ENCODE measurements at places on chromosomes 4 and X. TPM values are rescaled to one million over a fixed set of nuclear protein-coding genes. Genes with fewer than 3 reads are reported as not detected.

Gene FAT4
- total RNA-seq, result not detected

Gene MND1
- total RNA-seq, result 31.1 TPM

Gene CLDN22
- not detected for total RNA-seq

Gene SSX4B
- not detected for total RNA-seq

DNA sequence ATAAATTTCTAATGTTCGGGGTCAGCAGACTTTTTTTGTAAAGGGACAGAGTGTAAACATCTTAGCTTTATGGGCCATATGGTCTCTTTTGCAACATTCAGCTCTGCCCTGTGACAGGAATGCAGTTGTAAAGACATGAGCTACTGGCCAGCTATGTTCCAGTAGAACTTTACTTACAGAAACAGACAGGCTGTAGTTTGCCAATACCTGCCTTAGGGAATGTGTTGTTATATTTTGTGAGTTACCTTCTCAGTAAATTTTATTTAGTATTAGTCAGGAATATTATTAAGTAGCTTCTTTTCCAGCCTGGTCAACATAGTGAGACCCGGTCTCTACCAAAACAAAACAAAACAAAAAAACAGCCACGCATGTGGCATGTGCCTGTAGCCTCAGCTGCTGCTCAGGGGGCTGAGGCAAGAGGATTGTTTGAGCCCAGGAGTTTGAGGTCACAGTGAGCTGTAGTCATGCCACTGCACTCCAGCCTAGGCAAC lies 48.7 kb downstream of the HTT start:
- no peak for DNase-seq

GRCh38 chr4:1542516-1543320 lies 136.5 kb upstream of the NKX1-1 start:
- DNase-seq, result no peak

DNA sequence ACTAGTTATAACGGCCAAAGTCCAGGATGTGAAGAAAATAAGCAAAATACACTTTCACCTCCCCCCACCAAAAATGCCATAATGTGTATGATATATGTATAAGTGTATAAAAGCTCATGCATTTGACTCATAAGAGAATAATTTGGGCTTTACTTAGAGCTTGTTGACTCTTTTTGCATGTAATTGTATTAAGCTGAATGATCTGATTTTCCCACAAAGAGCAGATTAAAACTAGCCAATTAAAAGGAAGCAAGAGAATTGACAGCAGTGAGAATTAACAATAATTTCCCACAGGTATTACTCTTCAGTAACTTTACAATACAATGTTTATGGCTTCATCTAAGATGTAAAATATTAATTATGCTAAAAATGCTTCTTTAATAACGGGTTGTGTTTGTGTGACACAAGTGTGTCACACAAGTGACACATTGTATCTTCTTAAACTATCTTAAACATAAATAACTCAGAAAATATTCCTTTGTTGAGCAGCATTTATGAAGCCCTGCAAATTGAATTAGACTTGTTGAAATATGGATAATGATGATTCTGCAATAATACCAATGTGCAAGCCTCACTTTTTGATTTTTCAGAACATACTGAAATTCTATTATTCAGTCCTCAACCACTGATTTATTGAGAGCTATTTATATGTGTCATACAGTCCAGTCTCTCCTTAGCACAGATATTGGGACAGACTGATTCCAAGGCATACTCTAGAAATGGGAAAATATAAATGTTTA lies 134.5 kb downstream of the SLIT2 start:
- DNase-seq, result no peak

GRCh38 chrX:125954236-125954635 lies 211.9 kb downstream of the DCAF12L2 start:
- DNase-seq, result no peak

DNA sequence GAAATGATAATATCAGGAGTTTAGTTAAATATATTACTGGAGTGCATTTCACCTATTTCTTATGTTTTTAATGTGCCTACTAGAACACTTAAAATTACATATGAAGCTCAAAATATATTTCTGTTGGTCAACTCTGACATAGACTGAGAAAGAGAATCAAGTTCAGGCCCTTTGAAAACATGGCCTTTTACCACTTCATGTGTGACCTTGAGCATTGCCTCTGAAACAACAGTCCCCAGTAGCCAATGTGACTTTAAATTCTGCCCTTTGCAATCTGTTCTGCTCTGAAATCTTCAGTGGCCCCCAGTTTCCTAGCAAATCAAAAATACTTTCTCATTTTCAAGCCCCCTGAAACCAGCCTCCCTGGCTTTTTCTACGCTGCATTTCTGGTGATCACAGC lies 50.1 kb upstream of the TBC1D14 start:
- DNase-seq, result no peak

DNA sequence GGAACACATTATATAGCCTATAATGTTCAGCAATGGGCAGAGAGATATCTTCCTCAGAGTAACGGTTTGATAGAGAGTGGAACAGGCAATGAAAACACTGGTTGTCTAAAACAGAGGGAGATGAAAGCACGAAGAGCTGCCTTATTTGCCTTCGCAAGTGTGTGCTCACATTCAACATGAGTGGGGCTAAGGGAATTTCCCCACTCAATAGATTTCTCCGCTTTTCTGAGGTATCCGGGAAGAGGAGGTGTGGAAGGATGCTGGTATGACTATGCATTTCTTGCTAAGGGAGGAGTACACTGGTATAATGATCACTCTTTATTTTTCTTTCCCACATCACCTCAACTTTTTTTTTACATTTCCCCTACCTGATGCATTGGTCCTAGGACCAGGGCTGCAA lies 7.8 kb upstream of the GPR82 start:
- DNase-seq, result no peak

DNA sequence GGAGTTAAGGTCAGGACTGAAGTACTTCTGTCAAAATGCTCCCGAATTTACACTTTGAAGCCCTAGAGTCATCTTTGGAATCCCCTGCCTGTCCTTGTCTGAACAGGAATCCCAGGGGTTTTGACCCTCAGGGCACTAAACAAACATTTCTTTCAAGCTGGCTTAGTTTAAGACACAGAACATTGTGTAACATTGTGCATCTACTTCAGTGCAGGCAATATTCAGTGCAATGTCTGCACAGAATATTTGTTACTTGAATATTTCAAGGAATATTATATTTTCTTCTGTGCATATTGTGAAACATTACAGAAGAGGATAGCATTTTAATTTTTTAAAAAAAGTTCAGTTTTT lies 763.4 kb downstream of the PCDH18 start:
- DNase-seq, result no peak

GRCh38 chr4:100083289-100083688 lies 107.0 kb downstream of the DDIT4L start:
- DNase-seq, result no peak

- no peak for DNase-seq
Measured at GRCh38 chrX:129797251-129797906, 17.6 kb downstream of the SASH3 start.

- DNase-seq, result no peak
Measured at GRCh38 chr4:126354784-126355183, 1040.0 kb downstream of the FAT4 start.

DNA sequence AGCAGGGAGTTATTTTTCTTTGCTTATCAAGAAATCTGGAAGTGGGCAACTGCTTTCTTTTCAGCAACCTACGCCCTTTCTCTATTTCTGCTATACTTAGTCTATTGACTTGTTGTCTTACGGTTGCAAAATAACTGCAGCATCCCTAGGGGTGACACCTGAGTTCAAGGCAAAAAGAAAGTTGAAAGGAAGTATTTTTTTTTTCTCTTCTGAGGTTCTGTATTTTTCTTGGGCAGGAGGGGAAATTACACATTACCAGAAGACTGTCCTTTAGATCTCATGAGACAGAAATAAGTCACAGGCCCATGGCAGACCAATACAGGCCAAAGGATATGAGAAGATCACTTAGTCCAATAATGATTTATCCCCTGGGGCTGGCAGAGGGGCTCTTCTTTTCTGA lies 204.7 kb upstream of the CASK start:
- DNase-seq, result no peak

DNA sequence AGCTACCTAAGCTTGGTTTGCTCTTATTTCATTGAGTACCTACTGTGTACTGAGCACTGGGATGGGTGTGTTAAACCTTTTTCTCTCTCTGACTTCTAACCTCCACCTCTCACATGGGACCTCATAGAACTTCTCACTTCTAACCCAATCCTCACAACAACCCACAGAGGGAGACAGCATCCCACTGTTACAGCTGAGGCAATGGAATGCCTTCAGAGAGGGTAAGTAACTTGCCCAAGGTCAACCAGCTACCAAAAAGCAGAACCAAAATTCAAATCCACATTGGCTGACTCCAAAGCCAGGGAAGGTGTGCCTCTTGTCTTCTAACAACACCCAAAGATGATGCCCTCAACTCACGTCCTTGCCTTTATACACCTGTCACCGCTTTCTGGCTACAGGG lies 5.4 kb downstream of the SEL1L3 start:
- DNase-seq, result no peak

DNA sequence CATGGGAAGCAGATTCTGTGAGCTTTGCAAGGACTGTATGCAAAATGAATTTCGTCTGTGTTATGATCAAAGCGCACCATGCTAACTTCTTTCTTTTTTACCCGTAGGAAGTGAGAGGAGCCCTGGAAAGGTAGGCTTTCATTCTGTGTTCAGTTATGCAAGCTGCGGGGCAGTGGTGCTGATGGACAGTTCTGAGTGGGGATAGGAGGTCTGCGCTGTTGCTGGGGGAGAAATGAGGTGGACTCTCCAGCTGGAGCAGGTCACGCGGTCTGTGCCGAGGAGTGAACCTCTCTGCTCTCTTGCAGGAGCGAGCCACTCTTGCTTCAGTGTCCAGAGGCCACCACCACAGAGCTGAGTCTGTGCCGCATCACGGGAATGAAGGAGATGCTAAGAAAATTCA lies 4.5 kb downstream of the TRIML1 start:
- DNase-seq, result no peak

DNA sequence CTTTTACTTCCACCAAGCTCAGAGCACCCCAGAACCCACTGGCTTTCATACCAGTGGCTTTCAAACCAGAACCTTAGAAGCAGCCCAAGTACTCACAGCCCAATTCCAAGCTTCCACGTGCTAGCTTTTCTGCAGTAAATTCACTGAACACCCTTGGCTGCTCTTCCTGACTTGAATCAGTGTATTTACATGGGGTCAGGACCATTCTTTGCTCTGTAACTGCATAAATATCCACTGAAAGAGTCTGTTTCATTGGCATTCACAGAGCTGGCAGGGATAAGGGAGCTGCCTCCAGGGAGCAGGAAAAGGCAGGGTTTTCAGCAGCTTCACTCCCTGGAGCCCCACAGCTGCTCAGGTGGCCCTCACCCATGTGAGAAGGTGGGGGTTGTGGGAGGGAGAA lies 43.8 kb downstream of the RAI2 start:
- DNase-seq, result no peak

DNA sequence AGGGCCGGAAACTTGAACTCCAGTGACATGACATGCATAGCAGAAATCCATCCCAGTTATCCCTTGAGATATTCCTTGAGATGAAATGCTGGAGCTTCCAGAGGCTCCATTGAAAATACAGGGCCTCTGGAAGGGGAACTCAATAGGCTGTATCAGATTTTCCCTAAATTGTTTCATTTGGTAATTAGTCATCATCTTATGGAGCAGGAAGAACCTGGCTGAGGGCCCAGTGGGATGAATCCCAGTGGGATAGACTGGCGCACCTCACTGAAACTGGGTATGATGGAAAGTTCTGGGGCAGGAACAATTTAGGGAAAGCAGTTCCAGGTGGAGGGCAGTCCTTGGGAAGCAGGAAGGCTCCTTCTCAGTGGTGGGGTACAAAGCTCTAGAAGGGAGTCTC lies 307.8 kb upstream of the DIPK2B start:
- DNase-seq, result no peak

- DNase-seq, result no peak
Measured at GRCh38 chr4:117893207-117893606, 141.1 kb upstream of the NDST3 start.

All from activated naive CD4-positive, alpha-beta T cell treated with anti-CD3 and anti-CD28 coated beads, Interleukin-2, amount 50 U/mL, for 72 hours (primary cell).